Stomach (tissue), 19 donors: ENCODE measurements at places on chromosomes 12 and 14.

- no peak for DNase-seq
Observed at GRCh38 chr14:39977198-39977597, 545.0 kb upstream of the FBXO33 start.

DNA sequence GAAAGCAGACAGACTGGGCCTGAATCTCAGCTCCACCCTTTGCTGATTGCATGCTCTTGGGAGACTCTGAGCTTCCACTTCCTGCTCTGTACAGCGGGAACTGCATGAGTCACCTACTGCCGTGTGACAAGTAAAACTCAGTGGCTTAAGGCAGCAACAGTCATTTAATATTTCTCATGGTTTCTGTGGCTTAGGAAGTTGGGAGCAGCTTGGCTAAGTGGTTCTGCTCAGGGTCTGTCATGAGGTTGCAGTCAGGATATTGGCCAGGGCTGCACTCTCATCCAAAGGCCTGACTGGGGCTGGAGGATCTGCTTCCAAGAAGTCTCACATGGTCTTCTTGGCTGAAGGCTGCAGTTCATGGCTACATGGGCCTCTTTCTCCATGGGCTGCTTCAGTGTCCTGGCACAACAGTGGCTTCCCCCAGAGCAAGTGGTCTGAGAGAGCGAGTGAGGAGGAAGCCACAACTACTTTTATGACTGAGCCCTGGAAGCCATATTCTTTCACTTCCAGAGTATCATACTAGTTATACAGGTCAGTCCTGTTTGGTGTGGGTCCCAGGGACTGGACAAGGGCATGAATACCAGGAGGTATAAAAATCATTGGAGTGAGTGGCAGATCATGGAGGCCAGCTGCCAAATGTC lies 49.7 kb downstream of the FAM222A start:
- DNase-seq, result no peak

- DNase-seq, result no peak
Observed at GRCh38 chr12:73973486-73973885, 564.1 kb upstream of the ATXN7L3B start.

- DNase-seq, result peak; percentile 84
Observed at GRCh38 chr14:68781161-68782021, 11.5 kb downstream of the ZFP36L1 start.

- no peak for DNase-seq
Observed at GRCh38 chr14:80570930-80571298, 359.6 kb upstream of the DIO2 start.

- DNase-seq, result no peak
Observed at GRCh38 chr12:77152623-77153193, 87.3 kb upstream of the E2F7 start.

- DNase-seq, result no peak
Observed at GRCh38 chr14:101808020-101808641, 46.6 kb downstream of the PPP2R5C start.

GRCh38 chr12:112146123-112146522 lies 20.8 kb downstream of the TRAFD1 start:
- DNase-seq, result no peak
